CD4-positive, alpha-beta T cell treated with Interferon gamma for 1 hour (primary cell): ENCODE measurements at places on chromosomes 13 and 19.

GRCh38 chr13:110183910-110184309 lies 123.0 kb downstream of the COL4A1 start:
- DNase-seq = no peak

- peak; percentile 47 for DNase-seq
These were observed 104.4 kb downstream of the TM9SF2 start for GRCh38 chr13:99605420-99606323.

DNA sequence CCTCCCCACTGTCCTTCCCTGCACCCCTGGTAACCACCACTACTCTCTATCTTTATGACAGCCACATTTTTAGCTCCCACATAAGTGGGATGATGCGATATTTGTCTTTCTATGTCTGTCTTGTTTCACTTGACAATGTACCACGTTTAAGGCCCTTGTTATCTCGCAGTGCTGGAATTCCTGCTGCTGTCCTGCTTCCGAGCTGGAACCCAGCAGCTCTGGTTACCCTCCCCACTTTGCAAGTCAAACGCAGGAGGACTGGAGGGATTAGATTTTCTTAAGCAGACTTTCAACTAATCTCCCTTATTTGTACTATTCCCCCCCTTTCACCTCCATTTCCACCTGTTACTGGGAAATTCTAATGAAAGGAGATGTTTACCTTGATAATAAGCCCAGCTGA lies 59.1 kb upstream of the PDX1 start:
- DNase-seq = no peak

DNA sequence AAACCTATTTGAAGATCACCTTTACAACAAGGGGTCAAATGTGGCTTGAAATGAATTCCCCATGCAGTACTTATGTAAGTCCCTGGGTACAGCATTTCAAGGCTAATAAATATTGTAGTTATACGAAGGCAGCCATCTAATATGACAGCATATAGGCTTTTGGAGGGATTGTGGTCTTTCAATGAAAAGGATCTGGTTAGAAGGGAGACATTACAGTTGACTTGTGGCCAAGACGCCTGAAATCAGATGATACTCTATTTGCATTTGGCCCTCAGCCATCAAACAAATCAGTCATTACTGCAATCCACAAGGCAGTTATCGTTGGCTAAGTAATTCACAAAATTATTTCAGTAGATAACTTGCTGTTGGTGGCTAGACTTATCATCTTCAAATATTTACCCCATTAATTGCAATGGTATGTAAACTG lies 242.7 kb downstream of the DCLK1 start:
- no peak for DNase-seq

DNA sequence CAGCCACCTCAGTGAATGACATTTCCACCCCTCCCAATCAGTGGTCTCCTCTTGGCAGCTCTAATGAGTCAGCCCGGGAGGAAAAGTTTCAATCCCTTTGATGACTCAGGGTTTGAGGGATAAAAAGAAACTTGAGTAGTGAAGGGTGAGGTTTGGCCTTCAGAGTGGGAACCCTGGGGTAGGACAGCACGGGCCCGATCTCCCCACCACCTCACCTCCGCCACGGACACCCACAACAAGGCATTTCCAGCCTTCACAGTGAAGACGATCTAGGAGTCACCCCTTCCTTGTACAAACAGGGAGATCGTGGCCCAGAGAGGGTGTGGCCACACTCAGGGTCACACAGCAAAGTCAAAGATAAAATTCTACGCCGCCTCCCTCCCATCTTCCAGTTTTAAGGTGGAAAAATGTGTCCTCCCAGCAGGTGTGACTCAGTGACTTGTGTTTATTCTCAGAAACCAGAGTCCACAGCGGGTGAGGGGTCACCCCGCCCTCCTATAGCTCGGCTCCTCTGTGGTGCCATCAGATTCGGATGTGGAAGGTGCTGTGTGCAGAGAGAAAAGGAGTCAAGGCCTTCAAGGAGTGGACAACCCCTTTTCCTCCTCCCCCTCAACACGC lies 12.3 kb downstream of the CIB3 start:
- no peak for DNase-seq

- no peak for DNase-seq
These were observed 16.5 kb upstream of the CACTIN start for GRCh38 chr19:3642987-3643673.

- peak; percentile 48 for DNase-seq
These were observed 31.5 kb upstream of the HIF3A start for GRCh38 chr19:46265217-46265828.
